ENCODE measurements at places on chromosomes 2 and 18.
A peak's percentile ranks its signal among the peaks of the same experiment; 100 is the strongest.

GRCh38 chr2:30710461-30710860, 96.8 kb downstream of the CAPN13 start:
- DNase-seq, result no peak

DNA sequence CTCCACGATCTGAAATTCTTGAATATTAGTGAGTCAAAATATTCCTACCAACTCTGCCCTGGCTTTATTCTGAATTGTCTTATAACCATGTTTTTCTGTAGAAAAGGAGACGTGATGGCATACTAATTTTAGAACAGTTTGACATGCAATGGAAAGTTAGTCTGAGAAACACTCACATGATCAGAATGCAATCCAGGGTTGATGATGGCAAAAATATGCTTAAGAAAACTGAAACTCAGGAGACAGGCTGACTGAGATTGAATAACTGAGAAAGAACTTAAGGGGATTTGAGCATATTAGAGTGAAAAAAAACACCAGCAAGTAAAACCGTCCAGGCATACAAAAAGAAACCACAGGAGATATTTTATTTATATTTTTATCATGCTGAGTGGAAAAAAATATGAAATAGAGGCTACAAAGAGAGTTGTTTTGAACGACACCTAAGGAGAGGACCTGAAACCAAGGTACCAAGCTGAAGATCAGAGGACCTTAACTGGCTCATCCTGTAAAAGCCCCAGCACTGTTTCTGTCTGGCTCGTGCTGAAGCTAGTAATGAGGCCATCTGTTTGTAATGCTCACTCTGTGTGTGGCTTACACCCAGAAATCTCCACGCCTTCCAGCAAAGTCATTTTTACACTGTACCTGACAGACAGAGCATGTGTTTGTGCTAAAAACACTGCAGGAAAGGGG, 437.2 kb upstream of the PKDCC start:
- no peak for DNase-seq

DNA sequence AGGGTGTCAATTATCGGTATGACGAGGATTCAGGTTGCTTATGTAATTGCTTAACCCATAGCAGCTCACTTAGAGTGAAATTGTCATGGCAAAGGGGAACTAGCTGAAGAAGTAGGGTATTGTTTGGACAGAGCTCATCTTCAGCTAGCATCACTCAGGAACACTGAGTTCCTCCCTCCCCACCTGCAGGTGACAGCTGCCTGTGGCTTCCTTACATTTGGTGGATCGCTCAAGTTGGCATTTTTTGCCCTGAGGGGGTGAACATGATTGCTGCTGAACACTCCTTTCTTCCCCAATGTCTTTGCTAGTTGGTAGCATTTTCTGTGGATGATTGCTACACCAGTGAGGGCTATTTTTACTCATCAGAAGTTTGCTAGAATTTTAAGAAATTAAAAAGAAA, 86.7 kb upstream of the THUMPD2 start:
- no peak for DNase-seq

DNA sequence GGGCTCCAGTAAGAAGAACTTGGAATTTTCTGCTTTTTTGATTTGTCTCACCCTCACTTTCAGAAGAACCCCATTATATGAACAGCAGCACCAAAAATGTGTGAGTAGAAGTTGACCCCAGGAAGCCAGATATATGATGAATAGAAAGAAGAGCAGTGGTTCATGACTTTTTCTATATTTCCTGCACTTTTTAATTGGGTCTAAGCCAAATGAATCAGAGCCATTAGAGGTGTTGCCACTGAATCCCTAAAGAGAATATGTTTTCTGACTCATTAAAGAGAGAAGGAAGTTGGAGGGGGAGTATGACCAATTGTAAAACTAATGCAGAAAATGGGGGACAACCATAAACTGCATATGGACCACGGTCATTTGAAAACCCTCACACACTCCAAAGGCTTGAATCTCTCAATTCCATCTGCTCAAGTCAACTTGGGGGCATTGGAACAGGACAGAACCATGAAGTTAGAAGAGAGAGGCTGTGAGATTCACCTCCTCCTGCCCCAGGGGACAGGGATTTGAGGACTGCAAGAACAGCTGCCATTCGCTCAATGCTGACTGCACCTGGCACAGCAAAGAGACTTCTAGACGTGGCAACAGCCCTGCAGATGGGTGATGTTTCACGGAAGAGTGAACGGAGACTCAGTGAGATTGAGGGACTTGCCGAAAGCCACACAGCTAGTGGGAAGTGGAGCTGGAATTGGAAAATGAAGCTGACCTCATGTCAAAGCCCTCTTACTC, 3.0 kb downstream of the DAPL1 start:
- no peak for DNase-seq

GRCh38 chr2:46119453-46119852, 177.8 kb upstream of the EPAS1 start:
- no peak for DNase-seq

DNA sequence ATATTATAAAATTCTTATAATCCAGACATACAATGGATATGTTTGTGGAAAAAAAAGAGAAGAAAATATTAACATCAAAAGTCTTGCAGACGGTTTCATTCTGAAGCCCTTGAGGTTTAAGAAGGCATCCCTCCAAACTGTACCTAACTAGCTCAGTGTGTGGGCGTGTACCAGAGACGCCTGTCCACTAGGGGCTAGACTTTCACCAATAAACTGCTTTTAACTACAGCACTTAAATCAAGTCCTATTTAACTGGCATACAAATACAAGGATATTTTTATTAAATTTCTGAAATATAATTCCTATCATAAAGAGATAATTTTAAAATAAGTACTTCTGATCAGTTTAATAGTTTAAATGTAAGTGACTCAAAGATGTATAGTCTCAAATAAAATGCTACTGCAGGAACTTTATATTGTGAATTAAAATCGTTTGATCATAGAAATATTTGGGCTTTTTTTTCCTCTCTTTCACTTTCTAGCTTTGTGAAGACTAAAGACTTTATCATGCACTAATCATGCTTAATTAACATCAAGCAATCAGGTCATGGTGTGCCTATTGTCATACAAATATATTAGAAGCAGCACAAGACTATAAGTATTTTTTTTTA, 437.7 kb downstream of the SATB2 start:
- DNase-seq, result peak; percentile 28

DNA sequence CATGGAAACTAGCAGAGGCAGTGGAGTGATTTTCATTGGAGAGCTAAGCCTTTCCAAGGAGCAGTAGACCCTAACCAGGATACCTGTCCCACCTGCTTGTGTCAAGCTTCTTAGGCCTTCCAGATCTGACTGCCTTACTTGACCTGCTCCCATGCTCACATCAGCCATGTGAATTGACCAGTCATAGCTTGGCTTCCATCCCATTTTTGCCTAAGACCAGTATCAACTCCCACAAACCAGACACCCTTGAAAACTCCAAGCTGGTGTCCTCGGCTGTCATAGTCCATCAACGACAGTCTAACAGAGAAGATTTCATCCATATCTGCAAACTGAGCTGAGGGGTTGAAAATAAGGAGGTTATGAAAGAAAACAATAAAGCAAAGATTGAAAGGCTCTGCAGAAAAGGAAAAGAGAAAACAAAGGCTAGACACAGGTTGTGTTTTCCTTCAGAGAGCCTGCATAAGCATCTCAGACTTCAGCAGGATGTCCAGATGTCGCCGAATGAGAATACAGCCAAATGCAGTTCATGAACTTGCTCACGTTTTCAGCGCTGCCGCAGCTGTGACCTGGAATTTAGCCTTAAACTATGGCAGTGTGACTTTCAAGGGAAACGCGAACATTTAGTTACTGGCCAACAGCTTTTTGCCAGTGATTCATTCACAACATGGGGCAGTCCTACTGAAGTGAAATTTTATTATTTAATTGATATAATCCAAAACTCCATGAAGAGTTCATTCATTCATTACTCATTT, 868.1 kb upstream of the ID2 start:
- no peak for DNase-seq

DNA sequence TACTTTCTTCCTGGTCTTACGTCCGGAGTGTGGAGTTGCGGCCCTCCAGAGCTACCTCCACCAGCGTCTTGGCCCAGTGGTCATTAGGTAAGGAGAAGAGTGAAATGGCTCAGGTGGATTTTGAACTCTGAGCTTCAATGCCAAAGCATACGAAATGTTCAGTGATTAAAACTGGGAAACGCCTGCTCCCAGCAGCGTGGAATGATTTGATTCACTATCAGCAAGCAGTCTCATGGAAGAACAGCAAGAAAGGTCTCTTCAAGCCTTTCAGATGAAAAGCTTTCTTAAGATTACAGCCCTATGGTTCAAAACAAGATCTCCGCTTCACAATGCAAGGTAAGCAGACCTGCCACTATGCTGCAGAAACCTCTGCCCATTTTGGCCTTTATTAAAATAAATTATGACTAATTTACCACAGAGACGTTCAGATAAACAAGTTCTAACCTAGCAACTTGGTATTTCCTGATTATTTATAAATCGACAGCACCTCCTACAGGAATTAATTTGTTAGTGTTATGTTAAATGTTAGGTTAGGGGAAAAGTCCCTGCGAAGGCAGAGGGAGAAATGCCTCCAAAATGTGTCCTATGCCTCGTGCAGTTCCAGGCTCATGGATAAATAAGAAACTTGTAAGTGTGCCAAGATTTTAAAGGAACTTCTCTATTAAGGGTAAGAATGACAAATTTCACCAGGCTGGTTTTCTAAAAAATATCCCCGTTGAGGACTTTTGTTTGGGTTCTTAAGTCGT, 10.1 kb downstream of the SP9 start:
- DNase-seq, result peak; percentile 80

DNA sequence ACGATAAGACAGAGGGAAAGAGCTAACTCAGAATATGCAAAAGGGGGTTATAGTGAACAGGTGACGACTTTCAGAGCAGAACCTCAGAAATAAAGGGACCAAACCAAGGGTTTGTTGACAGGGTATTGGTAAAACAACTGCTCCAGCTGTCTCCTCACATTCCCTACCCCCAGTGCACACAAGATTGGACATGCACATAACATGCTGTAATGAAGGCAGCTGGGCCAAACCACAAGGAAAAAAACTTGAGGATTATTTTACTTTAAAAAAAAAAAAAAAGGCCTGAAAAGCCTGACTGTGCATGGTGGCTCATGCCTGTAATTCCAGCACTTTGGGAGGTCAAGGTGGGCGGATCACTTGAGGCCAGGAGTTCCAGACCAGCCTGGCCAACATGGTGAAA, 3.5 kb downstream of the RBM43 start:
- DNase-seq, result no peak

GRCh38 chr2:85215448-85216401, 82.5 kb downstream of the TCF7L1 start:
- no peak for DNase-seq

GRCh38 chr2:43018179-43019024, 208.0 kb downstream of the ZFP36L2 start:
- peak; percentile 78 for DNase-seq

GRCh38 chr2:232142049-232142448, 180.5 kb downstream of the DIS3L2 start:
- DNase-seq, result peak; percentile 63

DNA sequence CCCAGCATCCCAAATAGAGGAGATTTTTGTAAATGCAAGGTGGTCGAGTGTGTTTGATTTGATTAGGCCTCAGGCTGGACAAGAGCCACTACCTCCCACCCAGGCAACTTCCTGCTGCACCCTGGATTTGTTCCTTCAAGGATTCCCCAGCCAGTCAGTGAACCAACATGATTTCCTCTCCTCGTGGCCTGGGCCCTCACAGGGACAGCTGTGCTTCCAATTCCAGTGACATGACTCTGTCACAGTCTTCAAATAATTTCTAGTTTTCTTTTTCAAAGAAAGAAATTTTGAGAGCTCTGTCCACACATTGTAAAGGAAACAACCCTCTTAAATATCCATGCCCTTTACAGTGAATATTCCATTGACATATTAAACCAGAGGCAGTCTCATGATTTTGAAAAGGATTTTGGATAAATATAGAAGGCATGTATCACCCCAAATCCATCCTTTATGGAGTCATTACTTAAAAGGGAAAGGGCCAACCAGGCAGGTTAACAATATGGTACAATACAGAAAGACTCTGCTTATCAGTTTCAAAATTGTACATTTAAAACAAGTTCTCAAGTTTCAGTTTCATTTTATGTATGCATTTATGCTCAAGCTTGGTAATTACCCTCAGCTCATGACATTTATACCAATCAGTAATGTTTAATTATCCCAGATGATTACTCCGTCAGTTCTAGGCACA, 121.3 kb upstream of the FOSL2 start:
- no peak for DNase-seq

DNA sequence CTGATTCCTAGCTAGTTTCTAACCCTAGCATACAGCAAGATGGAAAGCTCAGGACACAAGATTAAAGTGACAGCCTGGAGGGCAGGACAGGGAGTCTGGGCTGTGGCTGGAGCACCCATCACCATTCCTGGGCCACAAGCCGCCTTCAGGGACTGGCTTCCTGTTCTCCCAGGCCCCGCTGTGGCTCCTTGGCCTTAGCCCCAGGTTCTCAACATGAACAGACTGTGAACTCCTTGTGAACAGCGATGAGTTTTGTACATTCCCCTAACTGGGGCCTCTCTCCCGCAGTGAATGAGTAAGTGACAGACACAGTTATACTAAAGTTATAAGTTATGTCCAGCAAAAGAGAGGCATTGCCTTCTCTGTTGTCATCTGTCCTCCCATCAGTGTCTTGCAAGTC, 35.9 kb upstream of the SLC14A1 start:
- no peak for DNase-seq

DNA sequence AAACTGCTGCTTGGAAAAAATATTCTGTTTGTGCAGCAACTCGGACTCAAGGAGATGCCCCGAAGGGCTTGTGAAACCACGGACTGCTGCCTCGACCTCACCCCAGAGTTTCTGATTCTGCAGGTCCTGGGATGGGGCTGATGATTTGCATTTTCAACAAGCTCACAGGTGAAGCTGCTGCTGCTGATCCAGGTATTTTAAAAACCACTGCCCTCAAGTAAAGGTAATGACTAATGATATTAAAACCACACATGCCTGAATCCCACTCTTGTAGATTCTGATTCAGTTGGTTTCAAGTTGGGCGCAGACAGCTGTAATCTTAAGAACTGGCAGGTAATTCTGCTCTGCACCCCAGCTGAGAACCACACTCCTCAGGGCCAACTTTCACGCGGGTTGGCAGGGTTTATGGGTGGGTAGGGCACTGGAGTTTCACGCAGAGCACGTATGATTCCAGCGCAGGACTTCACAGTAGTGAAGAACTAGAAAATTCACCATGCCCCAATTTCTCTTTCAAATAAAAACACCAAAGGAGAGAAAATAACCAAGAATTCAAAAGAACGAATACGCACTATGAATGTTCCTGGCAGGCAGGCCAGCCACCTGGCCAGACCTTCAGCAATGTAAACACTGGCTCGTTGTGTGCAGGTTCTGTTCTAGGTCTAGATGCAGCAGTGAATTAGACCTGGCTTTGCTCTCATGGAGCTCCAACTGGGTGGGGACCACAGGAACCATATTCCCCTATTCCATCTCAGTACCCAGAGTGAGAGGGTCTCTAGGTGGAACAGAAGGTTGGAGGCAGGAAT, 74.6 kb upstream of the ZFP36L2 start:
- DNase-seq, result no peak

- DNase-seq, result no peak
Observed at GRCh38 chr18:4672162-4672561, 217.1 kb upstream of the DLGAP1 start.

DNA sequence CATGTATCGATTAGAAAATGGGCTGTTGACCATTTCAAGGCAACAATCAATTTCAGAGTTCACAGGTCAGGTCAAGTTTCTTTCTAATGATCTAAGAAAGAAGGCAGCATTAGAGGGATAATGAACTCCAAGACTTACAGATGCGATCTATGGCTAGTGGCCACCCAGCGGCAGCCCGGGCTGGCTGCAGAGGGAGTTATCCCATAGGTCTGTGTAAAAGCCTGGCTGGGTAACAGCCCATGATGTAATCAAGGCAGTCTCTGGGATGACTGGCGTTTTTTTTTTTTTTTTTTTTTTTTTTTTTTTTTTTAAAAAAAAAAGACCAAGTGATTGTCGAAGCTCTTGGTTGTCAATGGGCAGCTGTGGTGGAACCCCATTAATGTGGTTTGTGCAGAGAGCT, 171.1 kb upstream of the SKOR2 start:
- DNase-seq, result peak; percentile 4

All from hematopoietic multipotent progenitor cell treated with erythropoietin and hydrocortisone succinate and interleukin-3 and kit ligand, for 4 days (in vitro differentiated cells).